Lung (tissue), 17 donors: ENCODE measurements at places on chromosomes 16 and 17. TPM values are rescaled to one million over a fixed set of nuclear protein-coding genes. Genes with fewer than 3 reads are reported as not detected.

Gene MPO
- polyA plus RNA-seq = 0.79 TPM

Gene EMC8
- 10.5 TPM for polyA plus RNA-seq

Gene MGAT5B
- polyA plus RNA-seq = 0.52 TPM

Gene TMIGD1
- polyA plus RNA-seq = not detected
